Activated CD8-positive, alpha-beta memory T cell treated with anti-CD3 and anti-CD28 coated beads for 1 hour (primary cell): ENCODE measurements at places on chromosomes 3 and 15.

- no peak for DNase-seq
Observed at GRCh38 chr3:53780806-53781205, 65.4 kb downstream of the CHDH start.

DNA sequence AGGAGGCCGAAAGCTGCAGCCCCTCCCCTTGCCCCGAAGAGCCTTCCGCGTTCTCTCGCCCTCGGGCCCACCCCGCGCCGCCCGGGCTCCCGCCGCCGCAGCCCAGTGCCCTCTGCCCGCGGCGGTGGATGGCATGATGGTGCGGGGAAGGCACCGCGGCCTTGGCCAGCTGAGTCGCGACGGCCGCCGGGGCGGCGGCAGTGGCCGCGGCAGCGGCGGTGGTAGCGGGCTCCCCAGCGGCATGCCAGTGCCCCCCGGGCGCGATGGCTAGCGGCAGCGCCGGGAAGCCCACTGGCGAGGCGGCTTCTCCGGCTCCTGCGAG is 1.2 kb downstream of the TLNRD1 start:
- no peak for DNase-seq

DNA sequence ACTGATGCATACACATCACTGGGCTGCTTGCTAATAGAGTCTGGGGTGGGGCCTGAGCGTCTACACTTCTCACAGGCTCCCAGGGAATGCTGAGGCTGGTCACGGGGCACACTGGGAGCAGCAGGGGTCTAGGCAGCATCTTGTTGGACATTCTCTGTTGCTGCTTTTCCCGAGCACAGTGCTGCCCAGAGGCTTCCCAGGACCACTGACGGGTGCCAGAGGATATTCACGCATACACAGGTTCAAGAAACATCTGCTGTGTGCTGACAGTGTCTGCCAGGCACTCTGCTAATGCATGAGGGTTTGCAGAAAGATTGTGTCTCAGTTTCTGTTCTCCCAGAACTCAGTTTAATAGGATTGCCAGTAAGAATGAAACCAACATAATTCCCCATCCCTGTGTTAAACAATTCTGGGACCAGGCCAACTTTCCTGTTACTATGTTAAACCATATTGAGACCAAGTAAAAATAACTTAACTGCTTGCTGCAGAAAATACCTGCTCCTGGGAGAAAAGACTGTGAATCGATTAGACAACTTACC is 23.9 kb upstream of the BCL2L10 start:
- no peak for DNase-seq

DNA sequence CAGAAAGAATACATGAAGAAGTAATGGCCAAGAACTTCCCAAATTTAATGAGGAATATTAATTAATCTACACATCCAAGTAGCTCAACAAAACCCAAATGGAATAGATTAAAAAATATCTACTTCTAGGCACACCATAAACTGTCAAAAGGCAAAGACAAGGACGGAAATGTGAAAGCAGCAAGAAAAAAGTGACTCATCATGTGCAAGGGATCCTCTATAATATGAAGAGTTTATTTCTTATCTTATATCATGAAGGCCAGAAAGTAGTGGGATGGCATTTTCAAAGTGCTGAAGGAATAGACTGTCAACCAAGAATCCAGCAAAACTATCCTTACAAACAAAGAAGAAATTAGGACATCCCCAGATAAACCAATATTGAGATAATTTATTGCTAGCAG is 73.9 kb upstream of the PRICKLE2 start:
- DNase-seq, result no peak

GRCh38 chr3:53226142-53226840 is 29.5 kb downstream of the TKT start:
- DNase-seq, result no peak

DNA sequence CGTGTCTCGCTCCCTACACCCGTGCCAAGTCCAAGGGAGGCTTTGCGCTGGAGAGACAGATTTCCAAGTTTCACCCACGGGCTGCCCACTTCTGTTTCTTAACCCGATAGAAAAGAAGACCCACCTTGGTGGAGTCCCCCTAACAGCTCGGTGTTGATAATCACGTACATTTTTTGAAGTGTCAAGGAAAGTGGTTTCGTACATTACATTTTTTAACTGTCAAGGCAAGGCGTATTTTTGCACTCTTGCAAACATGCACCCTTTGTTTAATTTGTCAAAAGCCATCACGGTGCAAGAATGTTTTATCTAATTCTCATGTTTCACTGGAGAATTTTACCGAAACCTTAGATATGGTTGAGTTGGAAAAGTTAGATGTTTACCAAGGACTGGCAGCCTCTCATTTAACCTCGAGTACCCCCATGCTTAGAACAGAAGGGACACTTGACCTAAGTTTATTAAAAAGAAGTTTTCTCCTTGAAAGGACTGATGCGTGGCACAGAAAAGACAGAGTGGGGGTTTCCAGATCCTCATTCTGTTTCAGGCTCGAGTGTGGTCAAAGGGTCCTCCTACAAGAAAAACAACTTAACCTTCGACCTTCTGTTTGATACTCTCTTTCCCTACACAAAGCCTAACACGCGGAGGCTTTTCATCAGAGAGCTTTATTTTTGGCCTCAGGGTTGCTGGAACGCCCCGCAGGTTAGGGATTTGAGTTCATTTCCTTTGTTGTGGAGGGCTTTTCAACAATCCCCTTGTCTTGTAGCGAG is 882 bp downstream of the GXYLT2 start:
- no peak for DNase-seq

GRCh38 chr15:60469893-60470641 is 8.9 kb downstream of the ICE2 start:
- DNase-seq, result no peak

DNA sequence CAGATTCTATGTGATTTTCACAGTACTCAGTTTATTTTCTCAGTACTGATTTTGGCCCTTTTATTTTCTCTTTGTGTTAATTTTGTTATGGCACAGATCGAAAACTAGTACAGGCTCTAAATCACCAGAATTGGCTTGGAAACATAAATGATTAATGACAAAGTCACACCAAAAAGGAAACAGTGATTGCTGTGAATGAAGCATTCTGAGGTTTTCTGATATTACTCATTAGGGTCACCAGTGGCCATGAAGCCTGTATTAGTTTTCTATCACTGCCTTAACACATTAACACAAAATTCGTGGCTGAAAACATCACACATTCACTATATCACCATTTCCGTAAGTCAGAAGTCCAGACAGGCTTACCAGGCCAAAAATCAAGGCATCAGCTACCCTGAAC is 343.0 kb upstream of the THRB start:
- DNase-seq, result no peak

DNA sequence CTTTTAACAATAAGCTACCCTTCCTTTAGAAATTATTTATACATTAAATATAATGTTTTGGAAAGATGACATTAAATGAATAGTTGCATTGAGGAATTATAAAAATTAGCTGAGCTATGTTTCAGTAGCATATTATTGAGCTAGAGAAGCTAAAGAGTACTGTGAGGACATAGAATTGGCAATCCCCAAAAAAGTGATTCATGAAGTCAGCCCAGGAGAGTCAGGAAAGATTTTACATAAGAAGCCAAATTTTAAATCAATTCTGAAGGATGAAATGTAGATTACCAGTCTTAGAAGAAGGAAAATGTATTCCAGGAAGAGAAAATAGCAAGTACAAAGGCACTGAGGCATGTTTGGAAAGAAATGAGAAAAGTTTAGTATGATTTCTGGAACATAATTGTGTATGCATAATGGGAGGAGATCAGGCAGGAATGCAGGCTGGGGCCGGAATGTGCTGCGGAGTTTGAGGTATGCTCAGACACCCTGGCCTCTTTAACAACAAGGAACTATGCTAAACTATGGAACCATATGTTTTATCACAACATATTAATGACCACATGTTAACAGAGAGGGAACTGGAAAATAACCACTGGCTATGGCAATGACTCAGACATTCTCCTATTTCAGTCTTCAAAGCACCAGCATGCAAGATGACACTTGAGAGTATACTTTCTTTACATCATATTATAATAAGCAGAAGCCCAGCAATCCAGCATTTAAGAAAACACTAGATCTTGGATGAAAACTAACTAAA is 103.3 kb upstream of the COL8A1 start:
- no peak for DNase-seq

DNA sequence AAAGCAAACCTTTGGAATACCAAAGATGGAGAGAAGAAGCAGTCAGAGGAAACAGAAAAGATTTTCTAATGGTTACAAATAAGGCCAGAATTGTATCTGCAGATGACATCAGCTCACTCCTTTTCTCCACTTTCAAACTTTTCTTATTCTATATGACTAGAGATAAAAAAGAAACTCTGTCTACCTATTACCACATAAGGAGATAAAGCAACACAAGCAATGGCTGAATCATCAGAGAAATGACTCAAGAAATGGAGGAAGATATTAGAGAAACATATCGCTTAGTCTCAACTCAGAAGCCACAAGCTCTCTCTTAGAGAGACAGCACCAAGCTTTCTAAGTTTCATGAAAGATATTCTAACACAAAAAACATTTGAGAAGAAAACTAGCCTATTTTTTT is 784.0 kb downstream of the ZPLD1 start:
- no peak for DNase-seq

DNA sequence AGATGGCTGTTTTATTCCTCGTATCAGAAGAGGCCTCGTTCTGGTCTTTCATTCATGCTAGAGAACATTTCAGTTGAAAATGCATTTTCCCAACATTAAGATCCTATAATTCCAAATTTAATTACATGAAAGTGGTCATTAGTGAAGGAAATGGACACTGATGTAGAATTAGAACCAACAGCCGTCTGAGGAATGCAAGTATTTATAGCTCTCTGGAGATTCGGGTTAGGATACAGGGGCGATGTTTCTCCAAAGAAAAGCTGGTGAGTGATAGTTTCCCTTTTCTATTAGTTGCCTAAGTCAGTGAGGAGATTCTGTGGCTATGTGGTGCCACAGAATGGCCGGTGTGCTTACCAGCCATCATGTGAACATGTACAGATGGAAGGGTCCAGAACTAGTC is 109.0 kb upstream of the IL12A start:
- no peak for DNase-seq

DNA sequence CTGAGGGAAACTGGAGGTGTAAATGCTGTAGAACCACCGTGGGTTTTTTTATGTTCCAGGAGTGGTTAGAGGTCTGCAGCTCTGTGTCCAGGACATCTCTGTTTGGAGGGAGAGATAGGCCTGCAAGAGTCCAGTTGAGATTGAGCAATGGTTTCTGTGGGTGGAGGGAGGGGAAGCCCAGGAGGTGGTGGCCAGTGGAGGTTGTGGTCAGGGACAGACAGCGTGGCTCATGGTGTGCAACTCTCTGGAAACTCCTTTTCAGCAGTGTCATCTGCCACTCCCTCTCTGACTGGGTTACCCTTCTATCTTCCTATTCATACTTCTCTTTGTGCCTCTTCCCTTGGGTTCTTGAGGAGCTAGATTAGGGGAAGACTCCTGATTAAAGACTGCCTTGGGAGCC is 9.6 kb downstream of the XCR1 start:
- no peak for DNase-seq

GRCh38 chr3:145022447-145022846 is 1050.8 kb downstream of the DIPK2A start:
- DNase-seq, result no peak
